ENCODE measurements at places on chromosomes 5 and 9.

DNA sequence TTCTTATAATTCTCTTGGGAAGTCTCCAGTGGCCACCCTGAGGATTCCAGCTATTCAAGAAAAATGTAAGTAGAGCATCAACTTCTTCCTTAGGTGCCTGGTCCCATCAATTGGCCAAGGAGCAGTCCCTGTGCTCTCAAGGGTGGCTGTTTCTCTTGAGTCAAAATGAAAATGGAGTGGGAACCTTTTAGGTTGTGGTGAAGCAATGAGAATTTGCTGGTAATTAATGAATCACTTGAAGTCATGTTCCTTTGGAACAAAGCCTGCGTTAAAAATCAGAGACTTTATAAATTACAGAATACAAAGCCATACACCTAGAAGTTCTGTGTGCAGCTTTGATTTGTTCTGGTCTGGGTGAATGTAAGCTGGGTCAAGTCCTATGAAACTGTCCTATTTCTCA, 48.9 kb downstream of the IL31RA start:
- no peak for DNase-seq

- DNase-seq, result no peak
Measured at GRCh38 chr5:180376511-180376910, 23.4 kb upstream of the GFPT2 start.

DNA sequence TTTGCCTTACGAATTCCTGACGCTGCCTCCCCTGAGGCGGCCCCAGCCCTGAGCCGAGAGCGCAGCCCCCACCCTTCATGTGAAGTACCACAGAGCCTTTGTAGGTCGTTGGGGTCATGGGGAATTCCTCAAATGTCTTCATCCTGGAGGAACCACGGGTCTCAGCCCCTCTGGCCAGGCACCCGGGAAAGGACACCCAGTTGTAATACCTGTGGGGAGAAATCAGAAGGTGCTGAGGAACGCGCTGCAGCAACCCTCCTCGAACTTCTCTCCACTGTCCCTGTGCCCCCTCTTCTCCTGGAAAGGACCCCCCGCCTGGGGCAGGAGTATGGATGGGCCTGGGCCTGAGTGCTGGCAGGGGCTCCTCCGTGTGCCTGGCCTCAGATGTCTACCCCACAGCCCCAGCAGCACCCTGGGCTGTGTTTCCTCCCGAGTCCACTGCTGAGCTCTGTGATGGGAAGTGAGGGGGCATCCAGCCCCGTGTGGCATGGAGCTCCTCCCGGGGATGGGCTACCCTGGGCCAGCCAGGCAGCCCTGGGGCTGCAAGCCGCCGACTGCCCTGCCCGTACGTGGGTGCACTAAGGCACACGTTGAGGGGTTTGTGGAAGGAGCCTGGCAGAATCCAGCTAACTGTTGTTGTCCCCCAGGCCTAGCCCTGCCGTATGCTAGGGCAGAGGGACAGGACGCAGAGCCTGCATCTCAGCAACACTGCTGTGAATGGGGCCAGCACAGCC, 18.7 kb upstream of the SCGB3A1 start:
- no peak for DNase-seq

DNA sequence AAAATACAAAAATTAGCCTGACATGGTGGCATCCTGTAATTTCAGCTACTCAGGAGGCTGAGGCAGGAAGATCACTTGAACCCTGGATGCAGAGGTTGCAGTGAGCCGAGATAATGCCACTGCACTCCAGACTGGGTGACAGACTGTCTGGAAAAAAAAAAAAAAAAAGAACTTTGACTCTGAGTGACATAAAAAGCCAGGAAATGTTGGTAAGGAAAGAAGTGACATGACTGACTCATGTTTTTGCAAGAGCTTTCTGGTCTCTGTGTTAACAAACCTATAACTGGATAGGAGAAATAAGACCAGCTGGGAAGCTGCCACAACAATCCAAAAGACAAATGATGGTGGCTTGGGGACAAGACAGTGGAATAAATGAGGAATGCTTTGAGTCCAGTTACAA, 272.1 kb downstream of the HINT1 start:
- no peak for DNase-seq

Data from activated T-cell treated with anti-CD3 and anti-CD28 coated beads for 4 hours (primary cell).